ENCODE measurements at places on chromosomes 16 and 17. TPM values are rescaled to one million over a fixed set of nuclear protein-coding genes. Genes with fewer than 3 reads are reported as not detected.

Gene ST6GALNAC1
- 6.1 TPM for total RNA-seq

Gene TBC1D3G
- total RNA-seq, result not detected

Gene ATP6V0D1
- 67.7 TPM for total RNA-seq

Gene NHLRC4
- 0.57 TPM for total RNA-seq

Gene KRTAP3-1
- total RNA-seq, result not detected

DNA sequence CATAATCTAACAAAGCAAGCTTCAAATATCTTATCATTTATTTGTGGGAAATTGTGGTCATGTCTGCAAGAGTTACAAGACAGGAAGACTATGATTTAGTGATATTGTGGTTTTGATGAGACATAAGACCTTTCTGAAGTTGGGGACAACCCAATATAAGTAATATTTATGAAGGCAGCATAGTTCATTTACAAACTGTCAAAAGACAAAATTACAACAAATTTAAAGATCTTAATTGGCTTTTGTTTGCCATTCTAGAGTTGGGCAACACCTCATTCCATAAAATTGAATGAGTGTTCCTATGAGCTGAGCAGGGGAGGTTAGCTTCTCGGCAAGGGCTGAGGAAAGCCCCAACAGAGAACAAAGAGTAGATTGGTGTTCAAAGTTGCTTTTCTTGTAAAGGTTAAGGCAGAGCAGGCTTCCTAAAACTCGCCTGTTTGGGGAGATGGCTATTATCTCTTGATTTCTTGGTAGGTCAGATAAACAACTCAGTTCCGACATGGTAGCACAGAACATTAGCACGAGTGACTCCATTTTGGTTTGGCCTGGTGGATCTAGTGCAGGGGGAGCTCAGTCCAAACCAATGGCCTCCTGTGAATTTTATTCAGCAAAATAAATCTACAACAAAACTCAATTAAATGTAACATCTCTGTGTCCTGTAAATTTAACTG is 10.9 kb upstream of the MMD start:
- no peak for DNase-seq

- no peak for DNase-seq
Observed at GRCh38 chr16:20674684-20675487, 22.6 kb downstream of the ACSM1 start.

- DNase-seq, result no peak
Observed at GRCh38 chr17:66953630-66954020, 10.9 kb upstream of the CACNG4 start.

DNA sequence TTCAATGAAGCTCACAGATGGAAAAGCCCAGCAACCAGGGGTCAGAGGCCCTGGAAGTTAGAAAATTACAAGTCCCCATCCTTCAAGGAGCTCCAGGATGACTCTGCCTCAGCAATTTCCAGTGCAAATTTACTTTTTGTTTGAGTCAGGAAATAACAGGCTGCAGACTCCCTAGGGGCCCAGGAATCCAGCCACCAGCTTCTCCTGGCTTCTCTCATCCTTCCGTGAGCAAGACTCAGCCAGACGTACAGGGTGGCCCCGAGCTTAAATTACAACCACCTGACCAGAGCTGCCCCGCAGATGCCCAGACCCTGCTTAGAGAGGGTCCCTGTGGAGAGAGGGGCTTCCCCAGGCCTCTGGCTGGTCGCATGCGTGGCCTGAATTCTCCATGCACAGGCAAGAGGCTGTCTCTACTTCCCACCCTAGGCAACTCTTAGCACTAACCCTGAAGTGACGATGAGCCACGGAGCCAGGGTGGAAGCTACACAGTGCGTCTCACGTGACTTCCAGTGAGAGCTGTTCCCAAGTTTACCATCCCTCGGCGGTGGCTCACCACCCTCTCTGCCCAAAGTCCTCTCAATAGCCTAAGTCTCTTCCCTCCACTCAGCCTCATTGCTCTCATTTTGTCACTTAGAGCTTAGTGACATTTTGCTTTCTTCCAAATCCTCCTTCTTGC is 27.1 kb downstream of the GPR142 start:
- DNase-seq, result no peak

GRCh38 chr17:71187145-71187878 is 933.5 kb upstream of the SOX9 start:
- peak; percentile 37 for DNase-seq

- DNase-seq, result no peak
Observed at GRCh38 chr16:1069154-1069553, 3.4 kb upstream of the SSTR5 start.

GRCh38 chr16:3591436-3591803 is 14.2 kb upstream of the NLRC3 start:
- DNase-seq, result no peak

DNA sequence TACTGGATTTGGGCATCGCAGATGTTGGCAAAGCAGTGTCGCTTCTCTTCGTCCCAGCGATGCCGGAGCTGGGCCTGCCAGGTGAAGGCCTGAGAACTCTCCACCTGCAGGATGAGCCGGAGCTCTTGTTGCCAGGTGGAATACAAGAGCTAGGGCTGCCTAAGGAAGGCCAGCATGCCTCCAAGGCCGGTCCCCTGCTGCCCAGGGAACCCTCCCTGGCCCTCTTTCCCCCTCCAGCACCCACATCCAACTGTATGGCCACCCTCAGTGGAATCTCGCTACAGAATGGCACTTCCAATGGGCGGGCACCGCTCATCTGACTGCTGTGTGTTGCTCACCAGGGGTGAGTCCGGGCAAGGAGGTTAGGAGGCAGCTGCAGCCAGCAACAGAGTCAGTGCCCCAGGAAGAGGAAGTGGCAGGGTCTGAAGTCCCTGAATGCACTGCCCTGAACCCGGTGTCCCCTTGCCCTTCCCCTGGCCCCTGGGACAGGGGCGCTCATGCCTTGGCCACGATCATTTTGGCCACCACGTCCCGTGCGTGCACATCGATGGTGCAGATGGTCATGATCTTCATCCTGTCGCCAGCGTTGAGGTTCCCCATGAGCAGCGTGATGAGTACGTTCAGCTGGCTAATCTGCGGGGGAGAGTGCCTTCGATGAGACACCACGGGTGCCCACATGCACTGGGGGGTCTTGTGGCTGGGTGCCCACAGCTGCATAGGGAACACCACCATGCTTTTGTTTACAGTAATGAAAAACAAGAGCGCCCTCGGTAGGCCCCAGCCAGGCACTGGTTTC is 75.8 kb downstream of the DNAH17 start:
- no peak for DNase-seq
